ENCODE measurements at places on chromosomes 2 and 18.

DNA sequence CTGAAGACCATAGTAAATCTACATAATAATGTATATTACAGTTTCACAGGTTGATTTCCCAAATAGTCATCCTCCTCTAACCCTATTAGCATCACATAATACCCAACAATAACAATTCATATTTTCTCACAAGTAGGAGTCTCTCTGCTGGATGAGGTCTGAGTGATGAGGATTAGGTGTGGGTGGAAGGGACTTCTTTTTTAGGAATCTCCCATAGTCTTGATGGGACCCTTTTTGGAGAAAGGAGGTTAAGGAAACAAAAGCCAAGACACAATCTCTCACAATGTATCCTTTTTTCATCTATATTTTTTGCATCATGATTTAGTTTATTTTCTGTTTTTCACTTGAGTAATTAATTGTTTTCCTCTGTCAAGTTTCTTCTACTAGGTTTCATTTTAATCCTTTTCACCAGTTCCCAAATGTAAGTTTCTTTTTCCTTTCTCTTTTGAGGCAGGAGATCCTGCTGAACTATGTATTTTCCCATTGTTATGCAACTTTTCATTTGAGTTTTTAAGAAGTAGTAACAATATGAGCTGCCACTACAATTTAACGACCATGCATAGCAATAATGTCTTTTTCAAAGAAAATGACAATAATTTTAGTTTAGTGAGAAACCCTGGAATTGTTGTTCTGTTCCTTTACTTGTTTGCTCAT is 2.5 kb upstream of the IFIH1 start:
- DNase-seq = no peak

DNA sequence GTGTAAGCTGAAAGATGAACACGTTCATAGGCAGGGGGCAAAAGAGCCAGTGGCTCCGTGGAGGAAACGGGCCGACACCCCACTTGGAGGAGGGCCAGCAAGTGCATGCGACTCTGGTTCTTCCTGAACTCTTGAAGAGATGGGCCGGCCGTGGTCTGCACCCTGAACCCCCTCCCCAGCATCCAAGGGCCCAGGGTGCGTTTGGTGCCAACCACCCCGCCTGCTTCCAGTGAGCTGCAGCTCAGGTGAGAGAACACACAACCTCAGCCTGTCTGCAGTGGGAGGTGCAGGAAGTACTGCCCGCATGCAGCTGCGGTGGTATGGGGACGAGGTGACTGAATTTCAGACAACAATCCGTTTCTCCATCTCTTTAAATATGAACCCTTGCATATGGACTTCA is 58.9 kb downstream of the ADNP2 start:
- DNase-seq = no peak

DNA sequence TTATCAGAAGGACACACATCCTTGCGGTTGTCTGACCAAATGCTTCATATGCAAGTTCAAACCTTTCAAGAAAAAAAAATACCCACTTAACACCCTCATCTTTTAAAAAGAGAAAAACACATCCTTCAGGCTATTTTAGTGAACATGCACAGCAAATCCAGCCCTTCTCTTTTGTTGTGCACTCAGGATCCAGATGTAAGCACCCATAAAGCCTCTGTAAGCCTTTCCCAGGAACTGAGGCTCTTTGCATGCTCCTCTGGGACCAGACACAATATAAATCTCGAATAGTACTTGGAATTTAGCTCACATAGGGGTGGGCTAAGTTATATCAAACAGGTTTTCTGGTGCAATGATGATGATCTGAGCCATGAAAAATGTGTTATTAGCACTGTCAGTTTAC is 308.8 kb upstream of the FAM98A start:
- DNase-seq = no peak

DNA sequence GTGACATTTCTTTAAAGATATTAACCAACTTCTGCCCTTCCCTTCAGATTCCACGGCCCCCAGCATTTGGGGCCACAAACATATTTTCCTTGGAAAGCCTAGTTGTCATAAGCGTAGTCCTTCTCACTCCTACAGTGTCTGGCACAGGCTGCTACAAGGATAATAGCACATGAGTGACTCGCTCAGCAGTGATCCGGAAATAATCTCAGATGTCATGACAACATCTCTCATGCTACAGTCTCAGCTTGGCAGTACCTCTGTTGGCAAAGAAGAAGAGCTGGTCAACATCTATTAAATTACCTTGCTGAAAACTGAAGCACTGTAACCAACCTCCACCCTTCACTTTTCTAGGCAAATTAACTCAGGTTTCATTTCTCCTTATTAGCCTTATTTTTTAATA is 351.7 kb downstream of the RAD51AP2 start:
- peak; percentile 61 for DNase-seq

- DNase-seq = no peak
These were observed 92.7 kb upstream of the SNTG2 start for GRCh38 chr2:857937-858336.

- DNase-seq = no peak
These were observed 98.1 kb upstream of the HS6ST1 start for GRCh38 chr2:128416806-128417205.

- DNase-seq = no peak
These were observed 181.6 kb upstream of the GALNT5 start for GRCh38 chr2:157075924-157076323.

DNA sequence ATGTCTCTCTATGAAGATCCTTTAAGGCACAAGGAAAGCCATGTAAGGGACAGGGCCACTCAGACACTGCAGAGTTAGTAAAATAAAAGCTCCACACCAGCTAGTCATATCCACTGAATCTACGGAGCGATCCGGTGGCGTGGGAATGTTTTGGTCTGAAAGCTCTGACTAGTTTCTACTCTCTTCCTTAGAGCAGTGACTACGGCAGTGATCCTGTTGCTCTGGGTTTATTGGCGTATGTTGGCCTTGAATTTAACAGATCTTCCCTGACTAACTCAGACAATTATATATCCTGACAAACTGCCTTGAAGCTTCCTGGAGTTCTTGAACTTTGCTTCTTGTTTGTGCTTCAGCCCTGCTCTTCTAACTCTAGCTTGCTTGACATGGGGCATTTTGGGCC is 115.3 kb upstream of the FZD5 start:
- DNase-seq = no peak

- no peak for DNase-seq
These were observed 310.3 kb downstream of the GULP1 start for GRCh38 chr2:188601927-188602326.

DNA sequence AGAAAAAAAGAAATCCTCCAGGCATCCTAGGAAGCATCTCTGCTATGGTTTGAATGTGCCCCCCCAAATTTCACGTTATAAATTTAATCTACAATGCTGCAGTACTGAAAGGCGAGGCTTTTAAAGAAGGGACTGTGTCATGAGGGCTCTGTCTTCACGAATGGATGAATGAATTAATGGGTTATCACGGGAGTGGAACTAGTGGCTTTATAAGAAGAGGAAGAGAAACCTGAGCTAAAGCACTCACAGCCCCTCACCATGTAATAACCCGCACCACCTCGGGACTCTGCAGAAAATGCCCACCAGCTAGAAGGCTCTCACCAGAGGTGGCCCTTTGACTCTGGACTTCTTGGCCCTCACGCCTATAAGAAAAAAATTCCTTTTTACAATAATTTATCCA is 27.6 kb downstream of the RNU4ATAC start:
- DNase-seq = no peak

DNA sequence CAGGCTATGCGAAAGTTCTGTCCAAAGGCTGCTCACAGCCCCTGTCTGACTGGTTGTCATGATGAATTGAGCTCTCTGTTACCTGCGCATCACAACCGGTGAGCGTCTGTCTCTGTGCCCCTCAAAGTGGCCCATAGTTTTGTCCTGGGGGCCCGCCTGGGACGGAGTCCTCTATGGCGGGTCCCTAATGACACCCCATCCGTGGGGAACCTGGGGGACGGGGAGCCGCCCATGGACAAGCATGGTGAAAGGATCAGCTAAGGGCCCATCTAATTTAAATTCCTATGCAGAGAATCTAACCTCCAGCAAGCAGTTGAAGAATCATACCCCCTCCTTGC is 473 bp downstream of the ELMOD3 start:
- no peak for DNase-seq

GRCh38 chr2:230691005-230691647 is 21.5 kb upstream of the CAB39 start:
- DNase-seq = peak; percentile 100

DNA sequence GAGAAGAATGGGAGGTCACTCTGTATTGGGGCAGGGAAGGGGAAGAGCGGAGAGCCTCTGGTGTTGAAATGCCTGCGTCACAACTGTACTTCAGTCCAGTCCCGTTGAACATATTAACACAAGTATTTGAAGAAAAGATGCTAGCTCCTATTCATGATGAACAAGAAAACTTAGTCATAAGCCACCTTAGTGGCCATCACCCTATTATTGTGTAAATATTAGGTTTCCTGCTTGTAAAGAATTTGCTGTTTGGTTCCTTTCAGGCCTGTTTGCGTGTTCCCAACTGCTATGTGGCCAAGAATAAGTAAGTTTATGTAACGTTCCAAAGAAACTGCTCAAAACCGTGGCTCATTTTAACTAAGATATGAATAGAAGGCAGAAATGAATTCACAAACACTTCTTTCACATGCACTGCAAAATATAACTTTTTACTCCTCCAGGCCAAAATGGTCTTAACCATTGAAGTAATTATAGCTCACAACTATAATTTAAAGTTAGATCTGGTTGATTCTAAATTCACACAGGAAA is 204.3 kb downstream of the ZNF385B start:
- no peak for DNase-seq

GRCh38 chr2:144586476-144586875 is 66.6 kb upstream of the ZEB2 start:
- DNase-seq = no peak

DNA sequence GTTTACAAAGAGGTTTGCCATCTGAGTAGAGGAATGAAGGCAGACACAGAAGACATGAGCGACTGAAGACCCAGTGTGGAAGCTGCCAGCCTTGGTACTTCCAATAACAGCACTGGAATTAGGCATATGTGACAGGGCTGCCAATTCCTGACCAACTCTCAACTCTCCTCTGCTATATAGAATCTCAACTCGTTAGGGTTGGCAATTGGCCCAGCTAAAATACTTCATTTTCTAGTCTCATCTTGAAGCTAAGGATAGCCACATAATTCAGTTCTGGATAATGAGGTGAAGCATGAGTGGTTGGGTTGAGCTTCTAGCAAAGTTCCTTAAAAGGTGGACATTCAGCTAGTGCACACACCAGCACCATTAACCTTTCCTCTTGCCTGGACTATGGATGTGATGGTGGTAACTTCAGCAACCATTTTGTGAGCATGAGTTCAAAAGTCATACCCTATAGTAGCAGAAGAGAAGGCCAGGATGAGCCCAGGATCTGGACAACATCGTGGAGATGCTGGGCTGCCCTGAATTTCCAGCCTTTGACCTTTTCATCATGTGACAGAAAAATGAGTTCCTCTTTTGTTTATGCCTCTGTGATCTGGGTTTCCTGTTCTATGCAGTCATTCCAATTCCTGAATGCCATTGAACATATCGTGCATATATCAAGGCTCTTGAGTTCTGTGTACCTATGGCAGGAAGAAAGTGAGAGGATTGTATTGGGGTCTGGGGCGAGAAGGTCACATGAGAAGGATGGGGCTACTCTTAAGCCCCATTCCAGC is 68.1 kb upstream of the HAAO start:
- no peak for DNase-seq

DNA sequence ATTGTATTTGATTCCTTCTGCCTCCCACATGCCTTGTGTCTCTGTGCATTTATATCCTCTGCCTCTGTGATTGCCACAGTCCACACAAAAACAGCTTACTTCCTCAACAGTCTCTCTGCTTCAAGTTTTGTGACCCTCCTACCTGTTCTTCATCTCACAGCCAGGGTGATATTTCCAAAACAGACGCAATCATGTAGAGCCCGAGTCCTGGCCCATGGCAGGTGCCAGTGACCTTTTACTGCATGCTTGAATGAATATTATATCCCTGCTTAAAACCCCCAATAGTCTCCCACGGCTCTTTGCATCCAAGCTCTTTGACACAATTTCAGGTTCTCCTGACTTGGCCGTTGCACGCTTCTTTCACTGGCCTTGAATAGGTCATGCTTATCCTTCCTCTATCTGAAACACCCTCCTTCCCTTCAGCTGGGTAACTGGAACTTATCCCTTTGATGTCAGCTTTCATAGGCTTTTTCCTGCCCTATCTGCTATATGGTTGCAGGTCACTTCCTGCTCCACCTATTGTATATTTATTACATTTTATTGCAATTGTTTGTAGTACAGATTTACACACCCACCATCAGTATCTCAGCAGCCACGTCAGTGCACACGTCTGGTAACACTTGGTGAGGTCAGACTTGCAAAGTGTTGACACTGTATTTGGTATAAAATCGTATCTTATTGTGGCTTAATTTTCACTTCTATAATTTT is 29.7 kb upstream of the IL1B start:
- DNase-seq = no peak

GRCh38 chr2:134706587-134707329 is 12.0 kb downstream of the TMEM163 start:
- no peak for DNase-seq

GRCh38 chr2:196160101-196160500 is 11.3 kb downstream of the STK17B start:
- DNase-seq = peak; percentile 87

- no peak for DNase-seq
These were observed 336.5 kb downstream of the CYP26B1 start for GRCh38 chr2:71811157-71811556.

- DNase-seq = no peak
These were observed 3.0 kb upstream of the IRS1 start for GRCh38 chr2:226802573-226802972.

DNA sequence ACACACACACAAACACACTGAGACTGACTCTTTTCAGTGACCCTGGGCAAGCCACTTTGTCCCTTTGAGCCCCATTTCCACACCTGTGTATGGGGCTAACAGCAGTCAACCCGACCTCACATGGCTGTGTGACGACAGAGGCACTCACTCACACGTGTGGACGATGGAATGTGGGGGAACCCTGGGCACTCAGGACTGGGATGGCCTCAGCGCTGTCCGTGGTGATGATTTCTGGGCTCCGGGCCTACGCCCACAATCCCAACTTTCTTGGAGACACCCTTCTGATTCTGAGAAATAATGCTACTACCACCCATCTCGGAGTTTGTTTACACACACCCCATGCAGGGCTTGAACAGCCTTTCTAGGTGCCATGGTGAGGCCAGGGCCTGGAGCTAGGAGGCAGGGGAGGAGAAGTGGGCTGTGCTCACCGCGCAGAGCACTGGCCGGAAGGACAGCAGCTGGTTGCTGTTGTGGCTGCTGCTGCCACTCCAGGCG is 1.5 kb downstream of the CRYBA2 start:
- DNase-seq = peak; percentile 48
